ENCODE measurements at places on chromosomes 1 and 21.

DNA sequence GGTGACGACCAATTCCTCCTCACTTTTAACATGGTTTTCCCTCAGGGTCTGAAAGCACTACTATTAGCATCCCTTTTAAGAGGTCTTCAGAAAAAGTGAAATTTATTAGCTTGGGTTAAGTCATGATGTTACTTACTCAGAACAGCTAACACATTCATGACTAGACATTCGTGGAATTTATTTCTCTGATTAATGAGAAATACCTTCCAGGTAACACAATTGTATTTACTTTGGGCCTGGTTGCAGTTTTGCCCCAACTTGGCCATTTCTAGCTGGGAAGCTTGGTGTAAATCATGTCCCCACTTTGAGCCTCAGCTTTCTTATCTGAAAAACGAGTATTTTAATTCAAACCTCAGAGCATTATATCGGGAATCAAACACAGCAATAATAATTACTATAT, 119.2 kb upstream of the SPATA6 start:
- no peak for DNase-seq

DNA sequence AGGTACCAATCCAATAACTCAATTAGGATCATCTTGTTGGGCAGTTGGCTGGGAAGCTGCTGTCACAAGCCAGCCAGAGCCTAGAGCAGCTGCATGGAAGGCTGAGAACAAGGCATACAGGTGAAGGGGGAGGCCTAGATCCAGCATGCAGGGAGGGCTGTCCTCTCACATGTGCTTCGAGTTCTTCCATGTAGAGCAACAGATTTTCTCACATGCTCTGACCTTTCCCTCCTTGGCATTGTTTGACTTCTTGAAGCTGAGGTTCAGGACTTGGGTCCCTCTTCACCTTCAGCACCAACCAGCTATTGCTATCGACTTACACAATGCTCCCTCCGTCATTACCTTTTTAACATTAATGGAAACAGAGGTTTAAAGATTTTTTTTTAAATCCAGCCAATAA, 257.7 kb downstream of the ATG4C start:
- DNase-seq = no peak

DNA sequence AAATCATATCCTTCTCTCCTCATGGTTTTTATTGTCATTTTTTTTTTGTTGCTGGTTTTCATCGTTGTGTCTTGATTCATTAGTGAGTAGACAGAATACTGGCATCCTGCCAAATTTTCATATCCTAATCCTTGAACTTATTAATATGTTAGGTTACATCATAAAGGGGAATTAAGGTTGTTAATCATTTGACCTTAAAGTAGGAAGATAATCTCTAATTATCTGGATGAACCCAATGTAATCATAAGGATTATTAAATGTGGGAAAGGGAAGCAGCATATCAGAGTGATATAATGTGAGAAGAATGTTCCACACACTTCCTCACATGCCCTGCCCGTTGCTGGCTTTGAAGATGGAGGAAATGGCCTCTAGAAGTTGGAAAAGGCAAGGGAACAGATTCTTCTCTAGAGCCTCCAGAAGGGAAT, 299.7 kb downstream of the HMCN1 start:
- no peak for DNase-seq

DNA sequence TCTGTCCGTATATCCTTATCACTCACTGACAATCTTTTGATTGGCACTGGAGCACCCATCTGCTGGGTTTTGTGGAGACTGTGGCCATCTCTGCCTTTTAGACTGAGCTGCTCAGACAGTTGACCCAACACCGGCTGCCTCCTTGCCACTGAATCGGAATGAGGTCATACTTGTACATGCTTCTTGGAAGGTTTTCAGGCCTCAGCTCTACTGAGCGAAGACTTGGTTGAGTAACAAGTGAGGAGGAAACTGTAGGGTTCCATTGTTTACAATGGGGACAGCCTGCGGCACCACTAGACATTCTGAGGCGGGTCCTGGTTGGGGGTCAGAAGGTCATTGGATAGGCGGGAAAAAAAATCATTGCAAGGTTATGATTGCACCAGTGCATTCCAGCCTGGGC, 320.3 kb downstream of the KIF26B start:
- DNase-seq = no peak

- peak; percentile 20 for DNase-seq
Observed at GRCh38 chr1:45009956-45010854, 919 bp downstream of the HECTD3 start.

GRCh38 chr1:224212618-224213061, 29.6 kb downstream of the DEGS1 start:
- DNase-seq = no peak

DNA sequence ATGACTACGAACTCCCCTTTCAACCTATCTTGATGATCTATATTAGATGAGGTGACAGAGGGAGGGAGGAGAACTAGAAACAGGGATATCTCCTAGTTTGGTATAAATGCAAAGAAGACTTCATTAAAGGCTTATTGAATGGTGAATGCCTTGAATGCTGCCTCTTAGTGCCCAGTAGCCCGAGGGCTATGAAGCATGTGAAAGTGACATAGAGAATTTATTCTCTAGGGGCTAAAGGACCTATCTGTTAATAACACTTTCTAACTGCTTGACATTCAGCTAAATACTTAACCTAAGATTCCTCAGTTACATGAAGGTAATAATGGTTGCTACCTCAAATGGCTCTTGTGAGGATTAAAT, 764.1 kb downstream of the LTN1 start:
- DNase-seq = no peak

DNA sequence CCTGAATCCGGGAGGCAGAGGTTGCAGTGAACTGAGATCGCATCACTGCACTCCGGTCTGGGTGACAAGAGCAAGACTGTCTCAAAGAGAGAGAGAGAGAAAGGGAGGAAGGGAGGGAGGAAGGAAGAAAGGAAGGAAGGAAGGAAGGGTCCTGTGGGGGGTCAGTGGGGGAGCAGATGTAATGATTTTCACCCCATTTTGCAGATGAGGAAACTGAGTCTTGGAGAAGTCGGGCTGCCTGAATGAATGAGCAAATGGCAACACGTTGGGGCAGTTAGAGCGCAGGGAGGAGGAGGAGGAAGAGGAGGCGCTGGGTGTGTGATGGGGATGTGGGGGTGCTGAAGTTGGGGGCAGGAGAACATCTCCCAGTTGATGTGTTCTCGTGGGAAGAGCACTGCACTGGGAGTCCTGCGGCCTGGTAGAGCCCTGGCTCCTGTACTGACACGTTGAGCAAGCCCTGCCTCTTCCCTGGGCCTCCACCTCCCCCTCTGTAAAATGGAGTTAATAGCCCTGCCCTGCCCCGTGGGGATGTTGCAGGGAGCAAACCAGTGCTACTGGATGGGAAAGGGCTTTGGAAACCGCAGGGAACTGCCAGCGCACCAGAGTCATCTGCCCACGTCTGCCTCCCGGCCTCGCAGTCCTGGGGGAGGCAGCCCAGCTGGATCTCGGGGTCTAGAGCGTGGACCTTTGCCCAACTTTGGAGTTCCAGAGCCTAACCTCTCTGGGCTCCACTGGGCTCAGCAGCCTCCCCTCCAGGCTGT, 103.2 kb upstream of the CASZ1 start:
- DNase-seq = no peak

- no peak for DNase-seq
Observed at GRCh38 chr21:44603109-44603875, 2.9 kb downstream of the KRTAP10-7 start.

GRCh38 chr1:53454019-53454418, 5.2 kb upstream of the DMRTB1 start:
- DNase-seq = no peak

GRCh38 chr1:181104790-181105133, 16.3 kb downstream of the IER5 start:
- peak; percentile 49 for DNase-seq

DNA sequence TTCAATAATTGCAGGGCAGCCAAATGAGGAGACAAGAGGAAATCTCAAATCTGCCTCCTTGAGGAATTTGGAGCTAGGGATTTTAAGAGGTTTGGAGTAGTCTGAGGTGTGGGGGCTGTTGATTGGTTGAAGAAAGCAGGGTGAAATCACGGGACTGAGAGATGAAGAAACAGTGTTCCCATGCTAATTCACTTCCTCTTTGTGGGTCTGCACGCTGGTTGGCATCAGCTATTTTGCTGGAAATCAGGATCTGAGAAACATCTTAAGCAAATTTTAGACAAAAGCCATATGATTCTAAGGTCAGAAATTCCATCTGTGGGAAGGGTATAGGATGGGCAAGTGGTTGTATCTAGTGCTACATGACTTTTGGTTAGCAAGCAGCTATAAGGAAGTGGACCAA, 107.1 kb upstream of the PAXBP1 start:
- DNase-seq = no peak

- no peak for DNase-seq
Observed at GRCh38 chr1:31183927-31184554, 55.6 kb downstream of the NKAIN1 start.

DNA sequence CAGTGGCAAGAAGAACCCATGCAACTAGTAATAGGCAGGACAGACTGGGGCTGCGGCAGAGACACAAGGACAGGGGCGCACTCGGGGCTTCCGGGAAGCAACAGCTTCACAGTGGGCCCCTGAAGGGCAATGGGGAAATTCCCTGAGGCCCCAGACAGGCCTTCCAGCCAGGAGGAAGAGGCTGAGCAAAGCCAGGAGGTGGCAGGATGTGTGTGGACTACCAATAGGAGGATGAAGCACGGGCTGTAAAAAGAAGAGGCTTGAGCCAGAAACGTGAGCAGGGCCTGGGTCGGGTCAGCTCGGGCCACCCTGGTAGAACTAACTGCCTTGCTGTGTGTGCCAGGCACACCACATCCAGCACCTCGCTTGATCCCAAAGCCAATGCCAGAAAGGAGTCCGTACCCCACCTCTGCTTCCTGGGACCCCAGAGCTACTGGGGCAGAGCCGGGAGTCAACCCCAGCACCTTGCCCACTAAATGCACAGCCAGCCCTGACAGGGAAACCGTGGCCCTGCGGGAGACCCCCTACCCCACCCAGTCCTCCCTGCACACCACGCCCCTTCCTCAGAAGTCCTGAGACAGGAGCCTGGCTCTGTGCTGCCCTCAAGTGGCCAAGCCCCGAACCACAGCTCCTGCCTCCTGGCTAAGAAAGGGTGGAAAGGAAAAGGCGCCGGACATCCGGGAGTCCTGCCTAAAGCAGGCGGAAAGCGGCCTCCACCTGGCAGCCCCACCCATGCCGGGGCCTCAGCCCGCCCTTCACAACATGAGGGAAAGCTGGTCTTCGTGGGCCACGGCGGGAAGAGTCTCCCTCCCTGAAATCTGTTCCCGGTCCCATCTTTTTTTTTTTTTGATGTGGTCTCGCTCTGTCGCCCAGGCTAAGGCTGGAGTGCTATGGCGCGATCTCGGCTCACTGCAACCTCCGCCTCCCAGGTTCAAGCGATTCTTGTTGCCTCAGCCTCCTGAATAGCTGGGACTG, 33.7 kb downstream of the TTC39A start:
- peak; percentile 39 for DNase-seq

DNA sequence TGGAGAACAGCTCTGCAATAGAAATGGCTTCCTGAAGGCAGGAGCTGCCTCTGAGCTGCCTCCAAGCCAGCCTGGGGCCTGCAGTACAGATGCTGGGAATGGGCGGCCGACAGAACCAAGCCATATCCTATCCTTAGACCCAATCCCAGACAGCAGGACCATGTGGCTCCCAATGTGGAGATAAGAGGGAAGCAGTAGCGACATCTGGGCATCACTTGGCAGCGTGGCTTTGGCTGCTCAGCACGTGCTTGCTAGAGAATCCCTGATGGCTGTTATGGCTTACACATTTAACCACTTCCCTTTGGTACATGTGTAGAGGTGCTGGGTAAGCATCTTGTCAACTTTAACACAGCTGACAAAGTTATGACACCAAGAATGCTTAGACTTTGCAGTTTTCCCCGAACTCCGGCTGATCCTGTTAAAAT, 87.7 kb downstream of the MAN1C1 start:
- peak; percentile 36 for DNase-seq
